ENCODE measurements at places on chromosomes 11 and 22.

GRCh38 chr22:47784991-47785390 is 1022.5 kb downstream of the TBC1D22A start:
- no peak for DNase-seq

GRCh38 chr11:44749189-44749588 is 22.4 kb downstream of the TSPAN18 start:
- no peak for DNase-seq

GRCh38 chr11:131889760-131890581 is 519.6 kb downstream of the NTM start:
- no peak for DNase-seq

DNA sequence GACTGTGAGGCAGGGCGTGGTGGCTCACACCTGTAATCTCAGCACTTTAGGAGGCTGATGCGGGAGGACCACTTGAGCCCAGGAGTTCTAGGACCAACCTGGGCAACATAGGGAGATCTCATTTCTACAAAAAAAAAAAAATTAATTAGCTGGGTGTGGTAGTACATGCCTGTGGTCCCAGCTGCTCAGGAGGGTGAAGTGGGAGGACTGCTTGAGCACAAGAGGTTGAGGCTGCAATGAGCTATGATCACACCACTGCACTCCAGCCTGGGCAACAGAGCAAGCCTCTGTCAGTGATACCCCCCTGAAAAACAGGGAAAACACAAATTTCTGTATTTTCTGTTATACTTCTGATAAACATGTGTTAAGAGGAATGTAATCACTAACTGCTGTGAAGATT is 57.8 kb upstream of the ARHGAP32 start:
- DNase-seq, result no peak

- peak; percentile 42 for DNase-seq
These were observed 16.0 kb downstream of the ZNRF3 start for GRCh38 chr22:28899199-28899853.

DNA sequence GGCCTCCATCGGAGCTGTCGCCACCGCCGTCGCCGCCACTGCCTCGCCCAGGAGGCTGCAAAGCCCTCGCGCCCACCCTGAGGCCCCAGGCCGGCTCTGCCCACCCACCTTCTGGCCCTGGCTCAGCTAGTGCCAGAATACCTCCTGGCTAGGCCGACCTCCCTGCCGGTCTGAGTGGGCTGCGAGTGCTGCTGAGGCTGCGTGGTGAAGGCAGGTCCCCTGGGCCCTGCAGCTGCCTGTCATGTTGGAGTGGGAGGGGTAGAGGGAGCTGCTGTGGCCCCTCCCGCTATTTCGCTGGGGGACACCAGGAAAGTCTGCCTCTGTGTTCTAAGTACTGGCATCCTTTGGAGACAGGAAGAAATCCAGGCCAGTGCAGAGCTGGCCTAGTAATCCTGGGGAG is 34.2 kb downstream of the LRRC10B start:
- no peak for DNase-seq

DNA sequence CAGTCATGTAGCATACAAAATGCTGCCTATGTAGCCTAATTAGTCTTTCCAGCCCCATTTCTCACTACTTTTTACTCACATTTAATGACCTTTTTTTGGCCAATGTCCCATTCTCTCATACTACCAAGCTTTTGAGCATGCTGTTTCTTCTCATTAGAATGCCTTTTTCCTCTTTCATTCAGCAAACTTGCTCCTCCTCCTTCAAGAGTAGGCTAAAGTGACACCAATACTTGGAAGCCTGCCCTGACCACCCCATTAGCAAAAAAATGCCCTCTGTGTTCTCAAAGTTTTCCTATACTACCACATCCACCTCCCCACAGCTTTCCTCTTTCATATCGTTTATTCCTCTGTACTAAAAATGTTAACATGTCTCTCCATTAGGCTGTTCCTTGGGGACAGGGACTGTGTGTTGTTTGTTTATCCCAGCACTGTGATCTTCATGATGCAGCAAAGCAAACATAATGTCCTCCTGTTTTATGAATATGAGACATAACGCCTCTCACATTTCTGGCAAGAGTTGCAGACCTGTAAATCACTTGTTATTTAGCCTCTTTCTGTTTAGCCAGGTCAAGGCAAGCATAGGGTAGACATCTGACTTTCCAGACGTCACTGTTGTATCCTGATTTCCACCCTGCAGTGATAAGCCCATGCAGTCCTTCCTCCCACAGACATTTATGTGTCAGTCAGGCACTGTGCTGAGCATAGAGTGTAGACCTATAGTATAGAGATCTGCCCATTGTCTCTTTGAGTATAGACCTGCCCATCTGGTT is 62.0 kb upstream of the UCP3 start:
- no peak for DNase-seq

DNA sequence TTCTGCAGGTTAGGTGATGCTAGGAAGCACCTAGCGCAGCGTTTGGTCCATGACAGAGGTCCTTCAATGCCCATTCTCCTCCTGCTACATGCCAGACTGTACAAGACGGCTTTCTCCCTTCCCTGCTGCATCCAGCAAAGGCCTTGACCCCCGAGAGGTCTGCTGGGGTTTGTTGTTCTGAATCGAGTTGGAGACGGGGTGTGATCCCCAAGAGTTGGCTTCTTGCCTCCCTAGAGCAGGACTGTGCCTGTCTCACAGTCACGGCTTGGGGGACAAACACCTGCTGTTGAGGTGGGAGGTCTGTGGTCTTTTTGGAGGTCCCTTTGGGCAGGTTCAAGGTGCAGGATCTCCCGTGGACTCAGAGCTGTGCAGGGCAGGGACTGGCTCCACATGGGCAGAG is 352.3 kb upstream of the B3GAT1 start:
- no peak for DNase-seq

GRCh38 chr11:12390687-12391110 is 13.3 kb downstream of the PARVA start:
- no peak for DNase-seq

DNA sequence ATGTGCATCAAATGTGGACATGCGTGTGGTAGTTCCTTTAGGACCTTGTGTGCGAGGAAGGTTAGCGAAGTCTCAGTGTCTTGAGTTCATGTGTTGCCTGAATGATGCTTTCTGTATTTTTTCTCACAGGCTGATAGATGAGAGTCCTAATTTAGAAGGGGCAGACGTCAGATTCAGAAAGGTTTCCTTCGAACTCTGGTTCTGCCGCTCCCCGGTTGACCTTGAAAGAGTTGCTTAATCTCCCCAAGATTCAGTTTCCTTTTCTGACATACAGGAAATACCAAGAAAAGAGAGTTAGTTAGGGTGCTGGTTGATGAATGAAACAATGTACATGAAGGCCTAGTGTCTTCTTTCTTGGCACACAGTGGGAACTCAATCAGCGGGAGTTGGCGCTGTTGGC is 35.9 kb upstream of the TTC12 start:
- DNase-seq, result no peak

DNA sequence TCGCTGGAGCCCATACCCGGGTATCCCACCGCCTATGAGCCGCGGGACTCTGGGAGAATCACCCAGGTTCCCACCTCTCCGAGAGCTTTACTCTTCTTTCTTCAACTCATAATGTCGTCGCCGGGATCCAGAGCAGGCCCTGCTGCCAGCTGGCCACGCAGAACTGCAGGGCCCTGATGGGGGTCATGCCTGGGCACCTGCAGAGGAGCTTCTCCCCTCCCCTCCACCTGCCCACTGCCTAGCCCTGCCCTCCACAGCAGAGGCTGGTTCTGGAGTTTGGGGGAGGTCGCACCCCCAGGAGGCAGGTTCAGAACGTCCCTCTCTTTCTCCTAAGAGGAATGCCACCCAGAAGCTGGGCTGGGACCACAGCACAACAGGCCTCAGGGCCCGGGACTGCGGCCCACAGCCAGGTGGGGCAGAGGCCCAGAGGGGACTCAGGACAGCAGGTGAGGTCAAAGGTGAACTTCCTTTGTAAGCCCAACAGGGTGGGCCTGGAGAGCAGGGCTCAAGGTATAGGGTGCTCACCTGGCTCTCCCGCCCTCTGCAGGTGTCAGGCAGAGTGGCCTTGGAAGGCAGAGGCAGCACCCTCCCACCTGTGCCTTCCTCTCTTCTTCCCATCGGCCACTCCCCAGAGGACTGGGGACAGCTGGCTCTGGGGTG is 1.9 kb downstream of the SLC25A45 start:
- DNase-seq, result no peak

GRCh38 chr11:44028401-44028800 is 19.4 kb upstream of the ACCSL start:
- no peak for DNase-seq

Measured in activated CD4-positive, alpha-beta T cell treated with anti-CD3 and anti-CD28 coated beads, Interleukin-2, Interleukin-6, amounts not matched to agents 100 ng/mL and 50 ng/mL, durations not matched to agents 16 hours and 8 hours (primary cell).